ENCODE measurements at places on chromosomes 5 and 9.

DNA sequence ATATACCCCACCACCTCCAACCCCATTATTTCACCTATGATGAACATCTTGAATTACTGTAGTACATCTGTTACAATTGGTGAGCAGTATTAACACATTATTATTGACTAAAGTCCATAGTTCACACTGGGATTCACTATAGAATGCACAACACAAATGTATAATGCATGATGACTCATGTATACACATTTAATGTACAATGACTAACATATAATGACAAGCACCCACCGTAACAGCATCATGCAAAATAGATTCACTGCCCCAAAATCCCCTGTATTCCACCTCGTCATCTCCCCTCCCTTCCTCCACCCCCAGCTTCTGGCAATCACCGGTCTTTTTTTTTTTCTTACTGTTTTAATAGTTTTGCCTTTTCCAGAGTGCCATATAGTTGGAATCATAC, 47.1 kb upstream of the NEK6 start:
- peak; percentile 57 for DNase-seq

GRCh38 chr5:80781356-80781755, 126.6 kb upstream of the DHFR start:
- DNase-seq = no peak

- DNase-seq = no peak
Observed at GRCh38 chr5:155274484-155274883, 260.9 kb downstream of the KIF4B start.

- DNase-seq = no peak
Observed at GRCh38 chr9:34446468-34446891, 11.9 kb downstream of the FAM219A start.

DNA sequence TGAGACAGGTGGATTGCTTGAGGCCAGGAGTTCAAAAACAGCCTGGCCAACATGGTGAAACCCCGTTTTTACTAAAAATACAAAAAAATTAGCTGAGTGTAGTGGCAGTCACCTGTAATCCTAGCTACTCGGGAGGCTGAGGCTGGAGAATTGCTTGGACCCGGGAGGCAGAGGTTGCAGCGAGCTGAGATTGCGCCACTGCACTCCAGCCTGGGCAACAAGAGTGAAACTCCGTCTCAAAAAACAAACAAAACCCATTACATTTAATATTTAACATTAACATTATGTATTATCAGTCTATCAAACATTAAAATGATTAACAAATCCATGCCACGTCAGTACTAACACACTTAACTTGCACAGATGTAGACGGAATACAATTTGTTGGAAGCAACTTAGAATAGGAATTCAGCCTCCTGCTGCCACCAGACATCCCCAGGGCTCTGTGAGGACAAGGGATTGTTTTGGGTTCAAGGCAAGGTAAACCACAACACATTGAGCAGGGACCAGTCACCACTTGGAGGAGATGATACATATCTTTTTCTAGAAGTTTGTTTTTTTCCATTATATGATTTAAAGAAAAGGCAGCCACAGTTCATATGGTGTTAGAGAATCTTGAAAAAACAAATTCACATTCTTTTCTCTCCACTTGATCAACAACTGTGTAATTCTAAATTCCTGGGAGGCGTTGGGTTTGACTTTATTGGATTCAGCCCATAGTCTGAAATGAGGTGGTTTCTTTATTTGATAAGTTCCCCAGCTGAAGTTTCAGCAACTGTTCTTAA, 104.1 kb upstream of the BASP1 start:
- no peak for DNase-seq

DNA sequence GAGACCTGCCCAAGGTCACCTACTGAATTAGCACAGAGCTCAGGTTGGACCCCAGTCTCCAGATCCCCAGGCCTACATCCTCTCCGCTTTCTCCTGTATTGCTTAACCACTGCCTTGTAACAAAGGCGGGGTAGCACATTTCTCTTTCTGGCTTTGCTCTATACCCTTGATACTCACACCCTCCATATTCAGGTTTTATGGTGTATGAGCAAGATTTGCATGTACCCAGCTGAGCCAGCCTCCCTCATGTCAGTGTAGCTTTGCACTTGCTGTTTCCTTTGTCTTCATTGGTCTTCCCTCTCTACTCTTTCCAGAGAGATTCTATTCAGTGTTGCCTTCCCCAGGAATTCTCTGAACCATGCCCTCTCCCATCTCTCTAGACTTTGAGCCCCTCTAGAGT, 19.6 kb upstream of the ZCCHC7 start:
- DNase-seq = no peak

GRCh38 chr5:125370461-125371205, 624.2 kb upstream of the ZNF608 start:
- no peak for DNase-seq

DNA sequence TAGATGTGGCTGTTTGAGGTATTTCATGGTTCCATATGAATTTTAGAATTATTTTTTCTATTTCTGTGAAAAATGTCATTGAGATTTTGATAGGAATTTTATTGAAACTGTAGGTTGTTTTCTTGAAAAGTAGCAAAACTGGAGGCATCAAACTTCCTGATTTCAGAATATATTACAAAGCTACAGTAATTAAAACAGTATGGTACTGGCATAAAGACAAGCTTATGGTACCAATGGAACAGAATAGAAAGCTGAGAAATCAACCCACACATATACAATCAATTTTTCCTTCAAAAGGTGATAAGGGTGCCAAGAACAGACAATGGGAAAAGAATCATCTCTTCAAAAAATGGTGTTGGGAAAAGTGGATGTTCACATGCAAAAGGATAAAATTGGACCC, 197.7 kb upstream of the DAP start:
- no peak for DNase-seq

DNA sequence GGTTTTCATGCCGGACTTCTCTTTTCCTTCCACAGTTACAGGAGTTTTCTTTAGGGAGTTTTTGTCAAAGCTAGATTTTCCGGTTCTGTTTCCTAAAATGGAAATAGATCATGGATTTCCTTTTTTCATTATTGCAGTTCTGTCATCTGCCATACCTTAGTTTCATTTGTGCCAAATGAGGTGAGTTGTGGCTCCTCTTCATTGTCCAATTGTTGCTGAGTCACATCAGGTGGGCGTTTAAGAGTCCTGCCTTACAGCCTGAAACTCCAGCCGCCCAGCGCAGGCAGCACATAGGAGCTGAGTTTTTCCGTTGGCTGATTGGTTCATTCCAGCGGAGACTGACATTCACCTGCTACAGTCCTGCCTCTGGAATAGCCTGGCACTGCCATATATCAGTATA, 14.1 kb downstream of the SLC25A25 start:
- no peak for DNase-seq

DNA sequence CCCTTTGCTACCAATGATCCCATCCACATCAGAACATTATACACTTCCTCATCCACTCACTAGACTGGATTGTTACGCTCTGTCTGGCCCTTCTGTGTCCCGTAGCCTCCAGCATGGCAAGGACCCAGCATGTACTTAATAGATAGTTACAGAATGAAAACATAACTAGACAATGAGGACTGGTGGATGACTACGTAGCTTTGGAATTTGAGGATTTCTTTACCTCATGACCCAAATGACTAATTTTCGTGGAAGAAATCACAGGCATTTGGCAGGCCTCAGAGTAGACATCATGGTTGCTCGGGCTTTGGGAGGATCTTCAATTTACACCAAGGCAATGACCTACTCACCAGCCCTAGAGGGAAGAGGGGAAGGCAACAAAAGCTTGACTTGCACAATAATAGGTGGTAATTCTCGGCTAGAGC, 299.8 kb downstream of the TLE1 start:
- DNase-seq = no peak

- DNase-seq = no peak
Observed at GRCh38 chr9:99509065-99509745, 287.1 kb downstream of the SEC61B start.

GRCh38 chr5:81167544-81167943, 65.6 kb upstream of the CKMT2 start:
- no peak for DNase-seq

GRCh38 chr5:145979270-145980223, 43.2 kb downstream of the SH3RF2 start:
- DNase-seq = no peak

DNA sequence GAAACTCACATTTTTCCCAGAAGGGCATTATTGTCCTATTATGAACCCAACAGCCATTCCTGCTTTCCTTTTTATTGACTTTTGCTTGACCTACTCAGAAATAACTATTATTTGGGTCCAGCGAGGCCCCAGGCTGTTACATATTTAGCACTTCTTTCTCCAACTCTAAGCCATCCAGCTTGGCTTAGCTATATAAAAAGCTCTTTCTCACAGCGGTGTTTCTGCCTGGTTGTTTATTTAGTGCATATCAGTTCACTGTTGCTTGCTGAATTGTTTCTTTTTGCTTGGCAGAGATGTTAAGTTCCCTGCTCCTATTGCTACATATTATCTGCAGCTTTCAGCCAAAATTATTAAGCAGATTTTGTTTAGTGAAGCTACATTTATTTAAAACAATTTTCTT, 1156.8 kb upstream of the SEMA6A start:
- no peak for DNase-seq

DNA sequence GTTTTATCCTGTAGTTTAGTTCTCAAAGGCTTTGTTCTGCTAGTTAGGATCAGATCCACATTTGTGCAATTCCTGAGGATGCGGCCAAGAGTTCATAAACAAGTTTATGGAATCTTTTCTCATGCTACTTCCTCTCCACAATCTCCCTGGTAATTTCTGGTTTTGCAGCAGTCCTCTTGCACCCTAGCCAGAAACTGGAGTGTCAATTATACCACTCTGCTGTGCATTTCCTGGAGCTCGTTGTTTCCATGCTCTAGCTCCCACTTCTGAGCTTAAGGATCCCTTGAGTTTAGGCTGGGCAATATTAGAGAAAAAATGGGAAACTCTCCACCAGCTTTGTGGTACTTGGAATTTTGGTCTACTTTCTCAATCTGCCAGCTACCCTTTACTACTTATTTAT, 474.7 kb downstream of the DIRAS2 start:
- no peak for DNase-seq

- no peak for DNase-seq
Observed at GRCh38 chr5:2148312-2149194, 265.8 kb upstream of the IRX4 start.

- no peak for DNase-seq
Observed at GRCh38 chr5:177526791-177527190, 10.0 kb upstream of the DDX41 start.

DNA sequence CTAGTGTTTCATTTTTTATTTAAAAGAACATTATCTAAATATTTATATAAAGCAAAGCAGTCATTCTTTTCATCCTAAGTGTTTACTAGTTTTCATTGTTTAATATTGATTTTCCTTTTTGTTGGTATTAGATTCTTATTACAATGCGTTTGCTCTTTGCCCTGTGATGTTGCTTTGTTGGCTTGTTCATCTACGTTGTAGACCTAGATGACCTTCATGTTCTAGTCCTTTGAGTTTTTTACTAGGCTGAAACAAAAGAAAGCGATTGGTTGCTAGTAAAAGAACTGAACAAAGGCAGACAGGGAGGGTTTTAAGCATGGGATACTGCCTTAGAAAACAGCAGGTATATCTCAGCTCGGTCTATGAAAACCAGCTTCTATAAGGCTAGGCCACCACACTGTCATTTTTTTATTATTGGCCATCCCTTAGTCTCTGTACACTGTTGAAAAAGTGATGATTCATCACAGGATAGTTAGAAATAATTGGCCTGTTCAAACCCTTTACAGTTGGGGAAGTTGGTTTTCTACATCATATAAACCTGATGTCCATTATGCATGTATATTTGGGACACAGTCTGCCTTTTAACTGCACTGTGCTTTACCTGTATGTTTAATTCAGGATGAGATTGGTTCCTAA, 119.0 kb downstream of the ZCCHC7 start:
- DNase-seq = no peak

DNA sequence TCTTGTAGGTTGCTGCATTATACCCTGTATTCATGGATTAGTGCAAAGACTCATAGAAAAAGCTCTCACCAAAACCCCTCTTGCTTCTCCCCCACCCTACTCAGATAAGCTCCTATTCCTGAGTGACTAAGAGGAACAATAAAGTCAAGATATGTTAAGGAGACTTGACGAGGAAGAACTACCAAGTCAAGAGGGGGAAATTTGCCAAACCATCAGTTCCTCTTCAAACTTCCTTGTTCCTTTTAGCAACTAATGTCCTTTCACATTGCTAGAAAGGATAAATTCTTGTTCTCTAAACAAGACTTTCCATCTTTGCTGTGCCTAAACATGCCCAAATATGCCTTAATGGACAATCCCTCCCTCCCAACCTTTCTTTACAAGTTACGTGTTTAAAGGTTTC, 27.0 kb downstream of the CNOT8 start:
- no peak for DNase-seq

DNA sequence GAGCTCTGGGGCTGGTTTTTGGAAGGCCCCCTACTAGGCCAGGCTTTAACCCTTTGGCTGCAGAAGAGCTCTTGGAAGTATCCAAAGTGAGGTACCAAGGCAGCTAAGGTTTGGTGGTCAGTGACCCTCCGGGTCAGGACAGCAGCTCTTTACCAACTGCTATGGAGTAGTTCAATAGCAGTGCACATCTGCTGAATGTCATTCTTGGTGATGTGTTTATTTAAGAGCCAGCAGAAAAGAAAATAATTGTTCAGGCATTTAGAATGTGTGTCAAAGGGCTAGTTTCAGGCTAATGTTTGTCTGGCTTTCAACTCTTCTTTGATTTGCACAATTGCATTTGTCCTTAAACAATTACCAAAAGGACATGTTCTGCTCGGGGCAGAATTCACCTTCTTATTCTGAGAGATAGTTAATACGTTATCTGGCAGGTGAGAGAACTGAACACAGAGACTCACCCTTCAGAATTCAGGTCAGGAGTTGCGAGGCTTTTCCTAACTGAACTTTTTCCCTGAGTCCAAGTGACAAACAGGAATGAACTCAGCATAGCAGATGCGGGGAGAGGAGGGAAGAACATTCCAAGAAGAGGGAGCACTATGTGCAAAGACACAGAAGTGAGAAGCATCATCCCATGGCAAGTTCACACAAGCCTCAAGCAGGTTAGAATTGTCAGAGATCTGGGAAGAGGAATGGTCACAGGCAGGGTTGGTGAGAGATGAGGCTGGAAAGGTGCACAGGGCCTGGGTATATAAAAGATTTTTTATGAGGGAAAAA, 556.7 kb upstream of the TLE4 start:
- DNase-seq = no peak

DNA sequence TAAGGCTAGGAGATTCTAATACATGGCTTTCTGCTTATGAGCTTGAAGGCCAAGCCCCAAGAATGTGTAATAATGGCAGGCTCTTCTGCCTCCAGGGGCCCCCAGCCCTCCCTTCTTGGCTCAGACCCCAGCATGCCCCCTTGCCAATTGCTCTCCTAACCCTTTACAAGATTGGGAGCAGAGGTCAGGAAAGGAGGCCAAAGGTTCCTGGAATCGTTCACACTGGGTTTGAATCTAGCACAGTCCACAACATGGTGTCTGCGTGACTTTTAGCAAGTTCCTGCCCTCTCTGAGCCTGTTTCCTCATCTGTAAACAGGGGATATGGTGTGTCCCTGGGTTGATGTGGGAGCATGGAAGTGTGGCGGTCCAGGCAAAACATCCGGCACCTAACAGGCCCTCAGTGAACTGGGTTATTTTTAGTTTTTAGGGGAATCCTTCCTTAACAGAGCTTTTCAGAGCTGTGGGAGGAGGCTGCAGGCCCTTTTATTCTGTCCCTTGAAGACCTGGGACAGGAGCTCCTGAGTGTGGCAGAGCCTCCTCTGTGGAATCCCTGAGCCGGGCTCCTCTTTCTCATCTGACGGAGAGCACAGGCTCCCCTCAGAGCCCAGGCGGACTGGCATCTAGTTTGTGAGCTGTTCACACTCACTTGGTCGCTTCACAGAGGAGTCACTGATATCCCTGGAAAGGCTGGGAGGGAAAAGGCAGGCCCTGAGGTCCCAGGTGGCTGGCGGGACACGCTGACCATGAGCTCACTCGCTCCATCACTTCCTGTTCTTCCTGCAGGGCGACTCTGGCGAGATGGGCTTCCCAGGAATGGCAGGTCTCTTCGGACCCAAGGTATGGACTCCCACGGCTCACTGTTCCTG, 23.4 kb upstream of the ORM1 start:
- no peak for DNase-seq

Measured in stimulated activated naive B cell treated with anti-CD40 and anti-IgM and Interleukin-4, amounts not matched to agents 10 μg/mL and 1 μg/mL and 100 μg/mL, for 72 hours (primary cell).